CD4-positive, alpha-beta memory T cell (primary cell): ENCODE measurements at places on chromosomes 4 and X. TPM values are rescaled to one million over a fixed set of nuclear protein-coding genes. Genes with fewer than 3 reads are reported as not detected.

Gene UGT2B10
- polyA plus RNA-seq = not detected

Gene FGF5
- polyA plus RNA-seq = not detected

Gene GAGE13
- polyA plus RNA-seq = not detected

Gene CCNA2
- 0.34 TPM for polyA plus RNA-seq

Gene RBM46
- polyA plus RNA-seq = not detected

Gene ASB11
- not detected for polyA plus RNA-seq

Gene PPP2R2C
- polyA plus RNA-seq = not detected

Gene HELT
- not detected for polyA plus RNA-seq

Gene ALAS2
- not detected for polyA plus RNA-seq

Gene CC2D2A
- polyA plus RNA-seq = 0.20 TPM

Gene ADH5
- polyA plus RNA-seq = 142 TPM

Gene CXCL3
- not detected for polyA plus RNA-seq

Gene PRDM8
- 3.4 TPM for polyA plus RNA-seq

Gene MAGEB10
- polyA plus RNA-seq = not detected

Gene FABP2
- polyA plus RNA-seq = 0.21 TPM

Gene PDCL2
- not detected for polyA plus RNA-seq

Gene NOX1
- not detected for polyA plus RNA-seq

Gene LUZP4
- polyA plus RNA-seq = not detected

Gene TMEM144
- not detected for polyA plus RNA-seq

Gene MGARP
- polyA plus RNA-seq = 0.52 TPM

Gene SPANXD
- not detected for polyA plus RNA-seq
